Stomach (tissue), 19 donors: ENCODE measurements at places on chromosomes 1 and 21. TPM values are rescaled to one million over a fixed set of nuclear protein-coding genes. Genes with fewer than 3 reads are reported as not detected.

The EMC1 gene
- total RNA-seq = 27.7 TPM

The APCS gene
- total RNA-seq = not detected

The CACNA1S gene
- not detected for total RNA-seq

The DCST2 gene
- not detected for total RNA-seq

The ZMYM1 gene
- 2.6 TPM for total RNA-seq

The OPRD1 gene
- total RNA-seq = 0.37 TPM

The F3 gene
- total RNA-seq = 206 TPM

The CFAP107 gene
- not detected for total RNA-seq

The SPRR2E gene
- total RNA-seq = not detected

The CRP gene
- total RNA-seq = not detected

The DSCAM gene
- 0.37 TPM for total RNA-seq

The COL6A1 gene
- 342 TPM for total RNA-seq

The FAM177B gene
- total RNA-seq = not detected

The PRRX1 gene
- 1.2 TPM for total RNA-seq

The SERTAD4 gene
- total RNA-seq = 3.7 TPM

The FMO3 gene
- total RNA-seq = 0.55 TPM

The KIF26B gene
- total RNA-seq = 2.9 TPM

The CD1E gene
- 0.92 TPM for total RNA-seq

The MEGF6 gene
- 46.7 TPM for total RNA-seq

The ANGPTL7 gene
- total RNA-seq = not detected

The PPIE gene
- 129 TPM for total RNA-seq

The C8B gene
- not detected for total RNA-seq

The SLC1A7 gene
- total RNA-seq = not detected

The PSMA5 gene
- total RNA-seq = 5.3 TPM

The CAMK2N1 gene
- 14.3 TPM for total RNA-seq

The RGSL1 gene
- not detected for total RNA-seq

The MPZ gene
- 1.3 TPM for total RNA-seq

The PTPRC gene
- total RNA-seq = 50.9 TPM

The NTNG1 gene
- total RNA-seq = not detected

The ASCL5 gene
- total RNA-seq = not detected

The MAB21L3 gene
- not detected for total RNA-seq

The CELA2A gene
- total RNA-seq = not detected

The PLPPR4 gene
- total RNA-seq = 3.1 TPM

The FAM72A gene
- not detected for total RNA-seq

The MYOM3 gene
- total RNA-seq = 1.7 TPM

The DHCR24 gene
- total RNA-seq = 347 TPM

The TMEM35B gene
- total RNA-seq = 17.6 TPM

The VHLL gene
- total RNA-seq = not detected

The HES4 gene
- 31.0 TPM for total RNA-seq
